ENCODE measurements at places on chromosomes 11 and 22.

DNA sequence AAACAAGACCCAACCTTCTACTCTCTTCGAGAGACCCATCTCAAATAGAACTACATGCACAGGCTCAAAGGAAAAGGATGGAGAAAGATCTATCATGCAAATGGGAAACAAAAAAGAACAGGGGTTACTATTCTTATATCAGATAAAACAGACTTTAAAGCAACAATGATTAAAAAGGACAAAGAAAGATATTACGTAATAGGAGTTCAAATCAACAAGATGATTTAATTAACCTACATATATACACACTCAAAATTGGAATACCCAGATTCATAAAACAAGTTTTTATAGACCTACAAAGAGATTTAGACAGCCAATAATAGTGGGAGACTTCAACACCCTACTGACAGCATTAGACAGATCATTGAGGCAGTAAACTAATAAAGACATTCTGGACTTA lies 536.6 kb upstream of the RAG2 start:
- no peak for DNase-seq

GRCh38 chr22:46763051-46763705 lies 728 bp downstream of the TBC1D22A start:
- peak; percentile 52 for DNase-seq

- DNase-seq = no peak
Observed at GRCh38 chr22:39216143-39216490, 28.7 kb downstream of the PDGFB start.

- DNase-seq = no peak
Observed at GRCh38 chr11:22677153-22677903, 10.9 kb downstream of the GAS2 start.

GRCh38 chr11:124108156-124108555 lies 7.1 kb upstream of the VWA5A start:
- no peak for DNase-seq

GRCh38 chr11:105206633-105207032 lies 67.1 kb upstream of the CARD18 start:
- no peak for DNase-seq

- DNase-seq = no peak
Observed at GRCh38 chr22:19108807-19109197, 13.4 kb downstream of the DGCR2 start.

- no peak for DNase-seq
Observed at GRCh38 chr11:81644239-81644840, 1089.3 kb downstream of the FAM181B start.

DNA sequence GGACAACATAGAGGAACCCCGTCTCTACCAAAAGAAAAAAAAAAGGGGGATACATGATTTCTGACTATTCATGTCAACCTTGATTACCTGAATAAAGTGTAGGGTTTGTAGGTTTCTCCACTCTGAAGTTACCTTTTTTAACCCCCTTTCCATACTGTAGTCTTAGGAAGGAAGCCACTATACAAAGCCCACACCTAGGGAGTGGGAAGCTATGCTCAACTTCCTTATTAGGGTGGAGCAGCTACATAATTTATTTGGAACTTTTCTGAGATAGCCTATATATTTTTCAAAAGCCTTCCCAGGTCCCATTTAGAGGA lies 582 bp upstream of the ATP6V1E1 start:
- no peak for DNase-seq

GRCh38 chr11:33942954-33943353 lies 51.1 kb upstream of the LMO2 start:
- DNase-seq = no peak

DNA sequence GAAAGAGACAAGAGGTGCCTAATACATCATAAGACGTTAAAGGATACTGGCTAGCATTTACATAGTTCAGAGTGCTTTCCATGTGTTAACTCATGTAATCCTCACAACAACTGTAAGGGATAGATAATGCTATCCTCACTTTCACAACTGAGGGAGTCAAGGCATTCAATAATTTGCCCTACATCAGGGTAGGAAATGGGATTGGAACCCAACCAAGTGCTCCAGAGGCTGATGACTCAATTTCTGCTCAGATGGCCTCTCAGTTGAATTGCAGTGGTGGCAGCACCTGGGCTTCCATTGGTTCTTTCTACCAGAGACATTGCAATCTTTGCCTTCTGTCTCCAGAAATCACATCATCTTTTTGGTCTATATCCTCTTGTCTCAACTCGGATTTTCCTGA lies 232.9 kb downstream of the ETS1 start:
- no peak for DNase-seq

DNA sequence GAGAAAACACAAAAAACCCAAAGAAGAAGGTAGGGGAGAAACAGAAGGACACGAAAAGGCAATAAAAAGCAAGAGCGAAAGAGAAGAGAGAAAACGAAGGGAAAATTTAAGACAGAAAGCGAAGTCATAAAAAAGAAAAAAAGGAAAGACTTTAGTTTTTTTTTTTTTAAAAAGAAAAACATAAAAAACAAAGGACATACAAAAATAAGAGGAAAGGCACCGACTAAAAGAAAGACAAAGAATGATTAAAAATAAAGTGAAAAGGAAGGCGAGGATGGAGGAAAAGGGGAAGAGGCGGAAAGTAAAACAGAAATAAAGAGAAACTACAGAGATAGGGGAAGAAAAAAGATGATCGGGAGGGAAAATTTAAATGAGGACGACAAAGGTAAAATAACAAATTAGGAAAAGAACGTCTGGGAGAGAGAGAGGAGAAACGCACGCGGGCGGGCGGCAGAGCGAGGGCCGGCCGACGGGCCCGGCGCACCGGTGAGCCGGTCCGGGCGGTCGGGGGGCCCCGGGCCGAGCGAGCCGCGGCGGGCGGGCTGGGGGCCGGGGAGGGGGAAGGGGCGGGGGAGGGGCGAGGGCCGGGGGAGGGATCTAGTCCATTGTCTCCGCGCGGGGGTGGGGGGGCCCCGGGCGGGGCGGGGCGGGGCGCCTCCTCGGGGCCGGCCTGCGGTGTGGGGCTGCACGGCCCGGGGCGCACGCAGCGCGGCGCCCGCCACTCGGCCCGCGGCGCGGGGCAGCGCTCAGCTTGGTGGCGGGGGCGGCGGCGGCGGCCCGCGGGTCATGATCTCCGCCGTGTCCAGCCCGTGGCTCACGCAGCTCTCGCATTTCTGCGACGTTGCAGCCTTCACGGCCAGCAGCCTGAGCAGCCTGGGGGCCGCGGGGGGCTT lies at the start of gene TBX1:
Gene TBX1, plus strand, starts transcription at position 721 of the 893 bp plus-strand sequence. Its CDS starts 66 bp downstream, at position 787.
- no peak for DNase-seq
